Stimulated activated CD4-positive, alpha-beta T cell treated with anti-CD3 and anti-CD28 coated beads, Interleukin-2, amount 100 ng/mL, for 24 hours (primary cell): ENCODE measurements at places on chromosomes 1 and 21.

GRCh38 chr1:145978854-145979745, 14.6 kb downstream of the POLR3GL start:
- peak; percentile 74 for DNase-seq

DNA sequence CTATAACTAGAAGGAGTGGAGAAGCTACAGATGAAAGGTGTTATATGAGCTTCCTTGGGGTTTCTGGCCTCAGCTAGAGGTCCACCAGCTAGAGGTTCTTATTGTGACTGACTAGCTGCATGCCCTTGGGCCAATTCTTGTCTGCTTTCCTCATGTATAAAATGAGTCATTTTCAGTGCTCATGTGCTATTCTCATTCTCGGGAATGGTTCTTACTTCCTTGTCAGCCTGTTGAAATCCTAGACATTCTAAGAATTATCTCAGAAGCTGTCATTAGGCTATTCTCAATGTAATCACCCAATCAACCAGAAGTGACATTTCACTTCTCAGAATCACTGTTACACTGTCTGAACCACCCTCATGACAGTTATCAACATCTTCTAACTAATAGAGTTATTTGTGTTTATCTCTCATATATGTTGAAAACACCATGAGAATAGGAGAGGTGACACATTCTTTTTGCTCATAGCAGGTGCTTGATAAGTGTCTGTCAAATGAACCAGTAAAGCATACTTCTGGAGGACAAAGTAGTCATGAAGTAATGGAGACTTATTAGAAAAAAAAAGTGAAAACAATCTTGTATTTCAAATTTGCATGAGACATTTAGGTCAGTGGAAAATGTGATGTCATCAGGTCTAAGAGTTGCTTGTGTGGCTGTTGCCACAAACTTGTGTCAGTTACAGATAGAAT, 122.8 kb upstream of the IVNS1ABP start:
- no peak for DNase-seq

GRCh38 chr21:25179116-25179515, 428.2 kb downstream of the MRPL39 start:
- no peak for DNase-seq

DNA sequence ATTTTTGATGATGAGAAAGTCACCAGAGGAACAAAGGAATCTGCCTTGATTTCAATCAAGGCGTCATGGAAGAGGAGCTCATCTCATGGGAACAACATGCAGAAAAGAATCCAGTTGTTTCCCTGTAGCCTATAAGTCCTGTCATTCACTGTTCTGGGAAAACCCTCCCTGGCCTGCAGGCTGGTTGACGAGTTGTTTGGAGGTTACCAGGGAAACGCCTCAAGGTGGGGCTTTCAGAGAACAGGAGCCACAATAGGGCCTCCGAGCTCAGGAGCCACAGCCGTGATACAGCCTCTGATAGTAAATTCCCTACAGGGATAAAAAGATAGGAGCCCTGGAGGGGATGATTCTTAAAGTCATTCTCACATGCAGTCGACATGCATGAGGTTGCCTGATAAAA, 135.2 kb downstream of the PSMG1 start:
- no peak for DNase-seq

DNA sequence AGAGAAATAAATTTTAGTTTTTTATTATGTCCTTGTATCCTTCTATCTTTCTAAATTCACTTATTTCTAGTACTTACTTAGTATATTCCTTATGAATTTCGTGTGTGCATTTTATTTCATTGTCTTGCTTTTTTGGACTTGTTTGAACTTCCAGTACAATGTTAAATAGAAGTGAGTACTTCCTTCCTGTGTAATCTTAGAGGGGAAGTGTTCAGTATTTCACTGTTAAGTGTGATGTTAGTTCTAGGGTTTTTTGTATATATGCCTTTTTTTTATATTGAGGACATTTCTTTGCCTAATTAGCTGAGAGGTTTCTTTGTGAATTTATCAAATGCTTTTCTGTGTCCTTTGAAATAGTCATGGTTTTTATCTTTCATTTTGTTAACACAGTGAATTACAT, 10.7 kb downstream of the LYPLAL1 start:
- no peak for DNase-seq

DNA sequence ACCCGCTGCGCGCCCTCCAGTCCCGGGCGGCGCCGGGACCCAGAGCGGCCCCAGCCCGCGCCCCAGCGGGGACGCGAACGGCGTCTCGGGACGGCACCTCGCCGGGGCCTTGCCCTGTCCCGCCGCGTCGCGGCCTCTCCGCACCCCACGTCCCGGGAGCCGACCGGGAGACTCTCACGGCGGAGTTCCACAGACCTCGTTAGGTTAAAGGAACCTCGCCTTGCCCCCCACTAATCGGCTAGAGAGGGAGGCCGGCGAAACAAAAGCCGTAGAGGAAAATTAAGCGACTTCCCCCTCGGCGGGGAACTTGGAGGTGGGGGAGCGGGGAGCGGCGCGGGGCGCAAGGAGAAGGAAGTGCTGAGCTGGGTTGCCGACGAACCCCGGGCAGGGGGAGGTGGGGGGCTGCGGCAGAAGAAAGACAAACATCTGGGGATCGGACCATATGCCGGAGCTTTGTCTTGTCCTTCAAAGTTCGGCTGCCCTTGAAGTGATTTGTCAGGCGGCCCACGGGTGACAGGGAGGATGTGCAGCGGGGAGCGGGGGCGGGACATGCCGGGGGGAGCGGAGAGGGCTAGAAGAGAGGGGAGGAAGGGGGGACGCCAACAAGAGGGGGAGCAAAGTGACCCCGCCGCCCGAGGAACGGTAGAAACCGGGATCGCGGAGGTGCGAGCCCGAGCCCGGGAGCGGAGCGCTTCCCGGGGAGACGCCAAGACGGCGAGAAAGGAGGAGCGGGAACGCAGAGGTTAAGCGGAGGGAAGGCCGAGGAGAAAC, 120.0 kb upstream of the RRP15 start:
- DNase-seq, result peak; percentile 9

- DNase-seq, result no peak
These were observed 8.2 kb downstream of the HECTD3 start for GRCh38 chr1:45002650-45003645.

- no peak for DNase-seq
These were observed 58.4 kb downstream of the FHAD1 start for GRCh38 chr1:15305468-15305770.

GRCh38 chr1:20194757-20195461, 8.6 kb upstream of the PLA2G2C start:
- peak; percentile 84 for DNase-seq

DNA sequence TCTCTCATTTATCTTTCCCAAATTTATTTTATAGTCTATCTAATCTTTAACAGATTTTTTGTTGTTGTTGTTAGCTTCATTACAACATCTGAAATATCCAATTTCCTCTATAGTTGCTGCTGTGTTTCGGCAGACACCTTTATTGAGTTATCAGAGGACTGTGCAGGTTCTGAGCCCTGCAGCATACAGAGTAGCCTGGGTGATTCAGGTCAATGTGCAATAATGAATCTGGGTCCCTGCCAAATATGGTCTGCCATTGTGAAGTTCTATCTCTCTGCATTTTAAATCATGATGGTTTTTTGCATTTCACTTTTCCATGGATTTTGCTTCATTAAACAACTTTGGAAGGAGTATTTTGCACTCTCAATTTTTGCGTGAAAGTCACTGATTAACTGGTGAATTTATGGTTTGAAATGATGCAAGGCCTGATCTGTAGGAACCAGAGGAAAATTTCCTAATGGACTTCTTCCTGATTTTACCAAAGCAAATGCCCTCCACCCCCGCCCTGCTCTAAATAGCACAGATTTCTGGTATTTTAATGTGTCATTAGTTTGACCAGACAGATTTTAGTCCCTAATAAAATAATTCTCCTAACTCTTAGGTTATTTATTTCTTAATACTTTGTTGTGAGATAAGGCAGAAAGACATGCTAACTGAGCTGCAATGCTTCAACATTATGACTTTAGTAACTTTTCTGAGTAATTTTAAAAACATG, 402.3 kb downstream of the PTBP2 start:
- no peak for DNase-seq

DNA sequence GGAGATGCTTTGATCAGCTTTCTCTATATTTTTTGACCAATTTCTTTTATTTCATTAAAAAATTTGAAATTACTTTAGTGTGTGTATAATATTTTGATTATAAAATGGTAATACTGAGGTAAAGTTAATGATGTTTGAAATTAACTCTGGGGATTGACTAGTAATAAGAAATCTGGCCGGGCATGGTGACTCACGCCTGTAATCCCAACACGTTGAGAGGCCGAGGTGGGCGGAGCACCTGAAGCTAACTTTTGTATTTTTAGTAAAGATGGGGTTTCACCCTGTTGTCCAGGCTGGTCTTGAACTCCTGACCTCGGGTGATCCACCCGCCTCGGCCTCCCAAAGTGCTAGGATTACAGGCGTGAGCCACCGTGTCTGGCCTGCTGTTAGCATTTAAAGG, 17.5 kb downstream of the SCP2 start:
- DNase-seq, result no peak

GRCh38 chr1:231070758-231071444, 30.8 kb upstream of the FAM89A start:
- DNase-seq, result no peak

DNA sequence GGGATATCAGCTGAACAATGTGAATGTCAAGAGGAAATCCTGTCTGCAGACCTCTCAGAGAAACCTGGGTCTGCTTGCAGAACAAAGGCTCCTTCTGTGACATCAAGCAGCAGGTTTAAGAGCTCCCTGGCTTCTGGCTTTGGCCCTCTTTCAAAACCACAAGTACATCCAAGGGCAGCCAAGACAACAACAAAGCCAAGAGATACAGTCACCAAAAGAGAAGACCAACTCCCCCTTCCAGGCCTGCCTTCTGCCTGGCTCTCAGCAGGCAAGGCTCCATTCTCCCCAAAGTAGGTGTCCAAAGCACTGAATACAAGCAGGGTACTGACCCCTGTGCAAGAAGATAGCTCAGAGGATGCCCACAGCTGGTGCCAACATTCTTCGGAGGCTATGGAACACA, 11.5 kb downstream of the BCAR3 start:
- no peak for DNase-seq

DNA sequence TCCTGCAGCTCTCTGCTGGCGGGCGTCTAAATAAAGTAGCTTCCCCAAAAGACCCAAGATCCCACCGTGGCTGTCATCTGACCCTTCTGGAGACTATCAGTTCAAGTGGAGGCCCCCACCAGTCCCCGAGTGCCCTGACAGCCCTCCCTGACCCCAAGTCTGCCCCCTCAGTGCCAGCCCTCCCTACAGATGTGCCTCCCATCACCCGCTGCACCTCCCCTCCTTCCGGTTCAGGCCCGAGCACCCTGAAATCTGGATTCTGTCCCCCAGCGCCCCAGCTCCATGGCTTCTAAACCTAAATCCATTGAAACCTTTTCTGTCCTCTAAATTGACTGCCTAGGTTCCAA, 595 bp downstream of the IL10RB start:
- peak; percentile 45 for DNase-seq

GRCh38 chr1:86914998-86915736, 732 bp downstream of the HS2ST1 start:
- peak; percentile 47 for DNase-seq

GRCh38 chr1:197444755-197445154, 176.7 kb downstream of the CRB1 start:
- DNase-seq, result no peak

- no peak for DNase-seq
These were observed 205.5 kb downstream of the KCNJ6 start for GRCh38 chr21:37710546-37711285.

- DNase-seq, result no peak
These were observed 26.4 kb upstream of the DPH5 start for GRCh38 chr1:101051688-101052638.

GRCh38 chr1:41353744-41354143, 7.5 kb upstream of the FOXO6 start:
- DNase-seq, result no peak

DNA sequence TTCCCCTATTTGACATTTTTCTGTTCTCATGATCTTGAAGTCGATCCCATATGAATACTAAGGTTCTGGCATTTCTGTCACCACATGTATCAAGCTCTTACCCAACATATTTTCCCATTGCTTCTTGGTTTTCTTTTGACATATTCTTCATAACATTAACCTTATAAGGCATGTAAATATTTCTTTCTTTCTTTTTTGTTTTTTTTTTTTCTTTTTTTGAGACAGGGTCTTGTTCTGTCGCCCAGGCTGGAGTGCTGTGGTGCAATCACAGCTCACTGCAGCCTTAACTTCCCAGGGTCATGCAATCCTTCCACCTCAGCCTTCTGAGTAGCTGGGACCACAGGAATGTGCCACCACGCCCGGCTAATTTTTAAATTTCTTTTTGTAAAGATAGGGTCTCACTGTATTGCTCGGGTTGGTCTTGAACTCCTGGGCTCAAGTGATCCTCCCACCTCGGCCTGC, 33.1 kb upstream of the ERRFI1 start:
- no peak for DNase-seq

GRCh38 chr1:180633057-180634056, 1.5 kb downstream of the XPR1 start:
- no peak for DNase-seq

DNA sequence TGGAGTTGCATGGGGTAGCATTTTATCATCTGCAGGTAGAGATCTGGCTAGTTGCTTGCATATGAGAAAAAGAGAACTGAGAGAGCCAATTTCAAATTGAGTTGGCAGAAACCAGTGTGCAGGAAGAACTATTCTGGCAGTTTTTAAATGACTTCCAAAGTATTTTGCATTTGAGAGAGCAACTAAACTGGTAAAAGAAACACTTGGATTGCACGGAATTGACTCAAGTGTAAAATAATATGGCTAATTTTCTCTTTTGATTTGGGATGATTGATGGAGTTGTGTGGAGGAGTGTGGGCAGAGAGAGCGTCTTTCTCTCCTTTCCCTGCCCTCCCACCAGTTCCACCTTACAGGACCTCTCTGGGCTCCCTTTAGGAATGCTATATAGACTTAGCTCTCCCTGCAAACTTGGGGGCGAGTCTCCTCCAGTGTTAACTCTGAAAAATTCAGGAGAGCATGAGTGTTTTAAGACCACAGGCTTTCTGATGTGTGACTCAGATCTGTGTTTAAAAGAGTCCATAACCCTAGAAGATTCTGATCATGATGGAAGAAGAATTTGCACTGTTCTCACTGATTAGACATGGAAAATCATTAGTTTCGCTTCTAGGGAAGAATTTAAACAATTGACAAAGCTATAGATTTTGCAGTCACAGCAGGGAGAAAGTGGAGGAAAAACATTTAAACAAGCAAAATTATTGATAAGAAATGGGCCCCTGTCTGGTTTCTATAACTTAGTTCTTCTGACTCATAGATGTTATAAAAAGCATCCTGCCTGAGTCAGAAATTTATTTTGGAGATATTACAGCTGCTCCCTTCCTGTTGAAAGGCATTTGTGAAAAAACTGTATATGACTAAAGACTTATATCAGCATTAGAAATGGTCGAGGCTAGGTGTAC, 24.9 kb upstream of the CTBS start:
- no peak for DNase-seq
